Stimulated activated CD8-positive, alpha-beta memory T cell treated with anti-CD3 and anti-CD28 coated beads, Interleukin-4, amount 100 ng/mL, for 4 hours (primary cell): ENCODE measurements at places on chromosomes 6 and 20.

- no peak for DNase-seq
Measured at GRCh38 chr6:39593646-39594045, 131.6 kb downstream of the KIF6 start.

GRCh38 chr6:37382994-37383765 is 29.4 kb downstream of the RNF8 start:
- DNase-seq = no peak

DNA sequence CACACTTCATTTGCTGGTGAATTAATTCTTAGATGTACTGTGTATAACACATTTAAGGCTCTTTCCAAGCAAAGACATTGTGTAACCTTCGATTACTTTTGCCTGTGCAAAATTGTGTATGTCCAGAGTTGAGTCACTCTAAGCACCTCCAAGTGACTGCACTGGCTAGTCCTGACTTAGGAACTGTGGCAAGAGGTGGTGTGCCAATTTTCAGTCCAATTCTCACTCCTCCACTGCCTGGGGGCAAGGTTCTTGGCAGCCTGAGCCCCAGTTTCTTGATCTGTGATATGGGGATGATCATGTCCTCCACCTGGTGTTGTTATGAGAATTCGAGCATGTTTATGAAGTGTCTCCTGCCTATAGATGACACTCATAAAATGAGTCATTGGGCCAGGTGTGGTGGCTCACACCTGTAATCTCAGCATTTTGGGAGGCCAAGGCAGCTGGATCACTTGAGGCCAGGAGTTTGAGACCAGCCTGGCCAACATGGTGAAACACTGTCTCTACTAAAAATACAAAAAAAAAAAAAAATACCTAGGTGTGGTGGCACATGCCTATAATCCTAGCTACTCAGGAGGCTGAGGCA is 105.3 kb upstream of the CDYL start:
- no peak for DNase-seq

- no peak for DNase-seq
Measured at GRCh38 chr20:46025376-46025783, 3.6 kb upstream of the SLC12A5 start.

- no peak for DNase-seq
Measured at GRCh38 chr6:36244641-36245280, 25.1 kb upstream of the PNPLA1 start.

DNA sequence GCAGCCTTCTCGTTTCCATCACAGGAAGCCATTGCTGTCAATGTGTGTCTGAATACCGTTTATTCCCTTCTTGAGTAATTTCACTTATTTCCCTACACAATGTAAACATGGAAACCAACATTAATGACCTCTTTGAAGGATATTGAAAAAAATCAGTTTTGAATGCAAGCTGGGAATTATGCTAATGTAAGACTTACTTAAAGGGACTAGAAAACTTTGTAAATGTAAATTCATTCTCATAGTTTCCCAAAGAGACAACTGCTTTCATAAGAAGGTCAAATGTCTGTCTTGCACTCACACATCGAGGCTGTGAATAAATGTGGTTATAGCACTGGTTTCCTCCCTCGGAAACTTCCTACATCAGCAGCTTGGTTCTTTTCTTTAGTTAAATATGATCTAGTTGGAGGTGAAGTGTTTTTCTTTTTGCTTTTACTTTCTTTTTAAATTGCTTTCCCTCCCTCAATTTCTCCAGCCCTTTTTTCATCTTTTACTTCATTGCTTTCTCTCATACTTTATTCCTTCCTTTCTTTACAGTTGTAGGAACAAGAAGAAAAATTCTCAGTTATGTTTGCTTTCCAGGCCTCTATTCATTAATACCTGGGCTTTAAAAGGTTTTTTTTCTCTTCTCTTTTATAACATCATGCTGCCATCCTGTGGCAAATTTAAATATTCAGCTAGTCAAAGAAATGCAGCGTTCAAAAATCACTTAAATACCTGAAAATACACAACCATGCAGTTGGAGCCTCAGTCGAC is 108.3 kb downstream of the TNFAIP3 start:
- no peak for DNase-seq

- DNase-seq = no peak
Measured at GRCh38 chr6:98980819-98981218, 33.1 kb upstream of the FBXL4 start.

DNA sequence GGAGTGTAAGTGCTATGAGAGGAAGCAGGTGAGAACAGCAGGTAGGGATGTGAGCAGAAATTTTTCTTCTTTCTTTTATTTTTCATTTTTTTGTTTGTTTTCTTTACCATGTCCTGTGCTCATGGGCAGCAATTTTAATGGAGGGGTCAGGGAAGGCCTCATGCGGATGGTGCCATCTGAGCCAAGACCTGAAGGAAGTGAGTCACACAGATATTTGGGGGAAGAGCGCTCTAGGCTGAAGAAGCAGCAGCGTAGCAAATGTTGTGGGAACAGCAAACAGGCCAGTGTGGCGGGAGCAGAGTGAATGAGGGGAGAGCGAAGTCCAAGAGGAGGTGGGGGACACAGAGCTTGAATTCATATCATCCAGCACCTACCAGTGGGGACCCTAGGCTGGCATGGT is 12.7 kb downstream of the SPDEF start:
- no peak for DNase-seq

DNA sequence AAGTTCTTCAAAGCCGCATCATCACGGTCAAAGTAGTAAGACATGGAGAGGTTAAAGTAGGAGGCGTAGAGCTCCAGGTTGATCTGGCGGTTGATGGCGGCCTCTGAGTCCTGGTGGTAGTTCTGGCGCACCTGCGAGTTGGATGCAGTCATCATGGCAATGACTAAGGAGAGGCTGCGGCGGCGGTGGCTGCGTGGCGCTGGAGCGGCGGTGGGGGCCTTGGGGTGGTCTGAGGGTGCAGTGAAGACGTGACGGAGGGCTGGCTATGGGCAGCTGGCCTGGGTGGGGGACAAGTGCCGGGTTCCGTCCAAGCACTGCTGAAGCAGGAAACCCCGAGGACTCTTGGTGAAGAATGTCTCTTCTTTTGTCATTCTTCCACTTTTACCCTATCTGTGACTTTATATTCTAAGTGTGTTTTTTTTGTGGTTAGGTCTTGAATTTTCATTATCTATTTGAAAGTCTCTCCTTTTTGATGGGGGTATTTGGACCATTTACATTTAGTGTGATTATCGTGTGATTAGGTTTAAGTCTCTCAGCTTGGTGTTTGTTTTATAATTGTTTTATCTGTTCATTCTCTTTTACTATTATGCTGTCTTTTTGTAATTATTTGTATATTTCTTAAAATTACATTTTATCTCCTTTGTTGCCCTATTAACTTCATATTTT is 94.6 kb downstream of the TFAP2B start:
- DNase-seq = no peak

DNA sequence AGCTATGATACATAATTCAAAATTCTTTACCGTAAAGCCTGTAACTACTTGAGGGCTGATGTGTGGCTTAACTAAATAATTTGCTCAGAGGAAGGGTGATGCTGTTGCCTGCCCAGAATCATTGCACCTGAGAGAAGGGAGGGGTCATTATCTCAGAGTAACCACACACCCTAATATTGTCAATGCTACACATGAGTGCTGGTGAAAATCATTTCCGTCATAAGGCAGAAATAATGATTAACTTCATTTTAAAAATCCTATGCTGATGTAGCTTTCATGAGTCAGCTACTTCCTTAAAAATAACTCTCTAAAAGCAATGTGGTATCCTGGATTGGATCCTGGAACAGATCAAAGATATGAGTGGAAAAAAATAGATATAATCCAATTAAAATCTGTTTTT is 146.4 kb upstream of the FAM83B start:
- no peak for DNase-seq

GRCh38 chr6:42118162-42119001 is 24.0 kb downstream of the C6orf132 start:
- no peak for DNase-seq

- DNase-seq = no peak
Measured at GRCh38 chr6:37634238-37634826, 63.4 kb downstream of the MDGA1 start.

DNA sequence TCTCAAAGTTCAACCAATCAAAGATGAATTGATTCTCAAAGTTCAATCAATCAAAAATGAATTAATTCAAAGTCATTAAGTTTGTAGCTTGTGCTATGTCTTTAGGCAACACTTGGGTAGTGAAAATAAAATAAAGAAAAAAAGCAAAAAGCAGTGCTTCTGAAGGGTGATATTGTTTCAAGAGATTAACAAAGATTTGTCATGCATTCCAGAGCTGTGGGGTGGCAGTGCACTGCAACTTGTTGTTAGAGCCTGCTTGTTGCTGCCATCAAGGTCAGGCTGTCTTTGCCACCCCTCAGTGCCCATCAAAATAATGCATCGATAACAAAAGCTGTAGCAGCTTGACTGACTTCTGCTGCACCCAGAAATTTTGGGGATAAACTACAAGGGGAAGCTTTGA is 128.6 kb downstream of the RNF144B start:
- no peak for DNase-seq

GRCh38 chr20:623704-624103 is 13.6 kb upstream of the TCF15 start:
- DNase-seq = no peak

DNA sequence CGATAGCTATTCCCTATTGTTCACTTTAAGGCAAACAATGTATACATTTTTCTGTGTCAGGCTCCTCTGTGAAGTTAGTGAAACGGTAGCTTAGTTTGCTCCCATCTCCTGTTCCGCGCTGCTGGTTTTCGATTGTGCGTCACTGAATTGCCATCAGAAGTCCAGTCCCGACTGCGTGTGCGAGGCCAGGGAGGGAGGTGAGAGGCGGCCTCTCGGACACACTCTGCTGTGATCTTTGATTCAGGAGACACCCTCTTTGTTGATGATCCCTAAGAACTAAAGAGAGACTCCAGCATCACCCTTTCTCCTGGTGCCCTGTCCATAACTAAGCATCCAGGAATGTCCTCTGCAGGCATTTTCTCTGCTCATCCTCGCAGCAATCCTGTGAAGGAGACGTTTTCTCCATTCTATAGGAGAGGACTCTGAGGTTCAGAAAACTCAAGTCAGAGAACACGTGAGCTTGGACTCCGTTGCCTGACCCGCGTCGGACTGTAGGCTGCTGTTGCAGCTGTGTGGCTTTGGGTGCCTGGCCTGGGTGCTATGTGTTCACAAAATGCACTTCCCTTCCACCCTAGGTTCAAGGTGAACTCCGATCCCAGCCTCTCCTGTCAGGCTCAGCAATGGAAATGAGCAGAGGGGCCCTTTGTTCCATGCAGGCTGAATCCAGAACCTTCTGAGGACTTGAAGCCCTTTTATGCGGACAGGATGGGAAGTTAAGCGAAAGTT is 24.1 kb upstream of the UNC93A start:
- DNase-seq = no peak

DNA sequence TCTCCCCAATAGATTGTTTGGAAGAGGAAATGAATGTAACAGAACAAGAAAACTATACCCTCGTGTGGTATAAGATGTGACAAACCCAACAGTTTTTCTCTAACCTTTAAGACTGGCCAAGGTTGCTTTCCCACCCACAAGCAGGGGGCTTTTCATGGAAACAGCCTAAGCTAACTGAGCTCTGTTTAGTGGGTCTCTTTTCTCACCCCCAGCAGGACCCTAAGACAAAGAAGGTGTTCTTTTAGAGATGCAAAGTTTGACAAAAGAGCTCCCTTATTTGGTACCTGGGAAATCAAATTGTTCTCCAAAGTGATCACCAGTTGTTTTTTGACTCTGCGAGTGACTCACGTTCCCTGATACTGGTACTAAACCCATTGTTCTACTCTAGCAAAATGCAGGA is 59.1 kb downstream of the MBOAT1 start:
- no peak for DNase-seq

- DNase-seq = no peak
Measured at GRCh38 chr6:133804265-133804664, 84.6 kb upstream of the TCF21 start.

- no peak for DNase-seq
Measured at GRCh38 chr20:24962182-24962492, 13.1 kb downstream of the CST7 start.

DNA sequence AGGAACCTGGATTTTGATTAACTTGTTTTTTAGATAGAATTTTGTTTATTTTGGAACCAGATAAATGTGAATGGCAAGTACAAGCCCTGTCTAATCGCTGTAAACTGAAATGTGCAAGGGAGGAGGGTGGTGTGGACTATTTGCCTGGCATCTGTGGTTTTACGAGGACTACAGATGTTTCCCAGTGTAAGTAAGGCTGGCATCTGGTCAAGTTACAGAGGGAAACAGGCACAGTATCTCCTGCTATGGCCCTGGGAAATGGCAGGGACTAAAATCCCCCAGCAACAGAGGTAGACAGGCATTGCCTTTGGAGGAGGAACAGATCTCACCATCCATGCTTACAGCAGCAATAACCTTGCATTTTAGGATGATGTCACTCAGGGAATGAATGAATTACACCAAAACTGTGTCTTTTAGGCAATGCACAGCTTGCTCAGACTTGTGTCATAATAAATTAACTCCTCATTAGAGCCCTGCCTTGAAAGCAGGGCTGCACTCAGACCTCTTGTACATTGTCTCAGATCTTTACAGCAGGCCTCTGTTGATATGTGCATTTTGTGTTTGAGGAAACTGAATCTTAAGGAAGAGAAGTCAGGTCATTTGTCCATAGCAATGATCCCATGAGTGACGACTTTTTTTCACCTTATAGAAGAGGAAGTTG is 96.2 kb downstream of the TCP11 start:
- DNase-seq = no peak

- no peak for DNase-seq
Measured at GRCh38 chr6:24430086-24430485, 27.4 kb downstream of the MRS2 start.

GRCh38 chr6:105859457-105859856 is 226.7 kb upstream of the PRDM1 start:
- DNase-seq = no peak

DNA sequence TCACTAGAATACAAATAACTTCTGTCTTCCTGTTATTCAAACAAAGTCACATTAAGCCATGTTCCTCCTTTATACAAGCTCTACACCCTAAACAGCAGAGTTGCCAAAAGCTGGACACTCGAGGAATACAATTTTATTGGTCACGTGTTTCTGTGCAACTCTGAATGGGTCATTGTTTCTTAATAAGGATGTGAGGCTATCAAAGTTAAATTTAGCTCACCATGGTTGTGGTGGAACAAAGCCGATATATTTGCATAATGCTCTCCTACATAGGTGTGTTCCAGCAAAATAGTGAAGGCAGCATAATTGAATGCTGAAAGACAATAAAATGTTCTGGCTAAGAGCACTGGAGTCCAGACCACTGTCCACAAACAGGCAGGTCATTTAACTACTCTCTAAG is 36.9 kb upstream of the CD2AP start:
- DNase-seq = no peak

GRCh38 chr20:57594092-57594951 is 25.9 kb downstream of the ZBP1 start:
- DNase-seq = no peak

DNA sequence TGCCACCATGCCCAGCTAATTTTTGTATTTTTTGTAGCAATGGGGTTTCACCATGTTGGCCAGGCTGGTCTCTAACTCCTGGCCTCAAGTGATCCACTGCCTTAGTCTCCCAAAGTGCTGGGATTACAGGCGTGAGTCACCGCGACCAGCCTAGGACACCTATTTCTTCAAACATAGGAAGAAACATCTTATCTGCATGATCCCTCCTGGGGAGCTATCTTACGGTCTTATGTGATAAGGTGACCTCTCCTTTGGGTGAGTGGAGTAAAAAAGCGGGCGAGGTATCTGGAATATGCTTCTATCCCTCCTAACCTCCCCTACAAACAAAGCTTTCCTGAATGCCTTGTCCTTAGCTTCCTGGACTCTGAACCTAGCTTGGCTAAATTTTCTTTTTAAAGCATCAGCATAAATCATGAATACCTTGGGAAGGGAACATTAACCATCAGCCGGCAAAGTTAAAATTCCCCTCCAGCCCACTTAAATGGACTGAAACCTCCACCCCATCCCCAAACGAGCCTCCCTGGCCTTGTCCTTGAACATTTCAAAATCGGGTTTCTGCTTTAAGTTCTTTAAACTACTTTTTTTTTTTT is 24.5 kb downstream of the RIPOR3 start:
- DNase-seq = no peak
